Naive thymus-derived CD4-positive, alpha-beta T cell (primary cell): ENCODE measurements at places on chromosomes 7 and 10.
A peak's percentile ranks its signal among the peaks of the same experiment; 100 is the strongest.

GRCh38 chr10:120607710-120608703 lies 151.0 kb downstream of the PLPP4 start:
- no peak for DNase-seq

- DNase-seq: no peak
Measured at GRCh38 chr10:75091146-75091545, 20.3 kb upstream of the SAMD8 start.

GRCh38 chr7:154419344-154419743 lies 367.1 kb downstream of the DPP6 start:
- DNase-seq: no peak

DNA sequence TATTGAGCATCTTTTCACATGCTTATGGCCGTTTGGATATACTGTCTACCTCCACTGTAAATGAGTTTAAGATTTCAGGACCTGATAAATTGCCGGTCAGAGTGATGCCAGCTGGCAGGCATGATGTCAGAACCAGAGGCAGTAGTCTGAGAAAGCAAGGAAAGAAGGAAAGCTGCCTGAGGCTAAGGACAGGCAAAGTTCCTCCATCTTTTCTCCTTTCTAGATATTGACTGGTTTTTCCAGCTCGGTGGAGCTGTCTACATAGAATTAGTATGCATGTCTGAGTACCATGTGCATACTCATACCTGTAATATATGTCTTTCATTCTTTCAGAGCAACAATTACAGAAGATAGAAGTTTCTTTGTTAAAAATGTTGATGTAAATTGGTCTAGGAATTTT lies 52.3 kb downstream of the CDCA7L start:
- DNase-seq: no peak

DNA sequence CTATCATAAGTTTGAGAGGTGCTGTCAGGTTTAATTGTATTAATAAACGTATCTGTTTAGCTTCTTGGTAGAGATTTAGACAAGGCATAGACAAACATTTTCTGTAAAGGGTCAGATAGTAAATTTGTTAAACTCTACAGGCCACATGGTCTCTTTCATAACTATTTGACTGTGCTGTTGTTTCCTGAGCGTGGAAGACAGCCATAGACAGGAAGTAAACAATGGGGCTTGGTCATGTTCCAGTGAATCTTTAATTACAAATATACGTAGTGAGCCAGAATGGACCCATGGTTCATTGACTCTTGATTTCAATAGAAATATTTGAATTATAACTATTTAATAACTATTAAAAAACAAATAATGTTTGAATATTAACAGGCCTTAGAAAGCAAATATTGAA lies 451.1 kb downstream of the SH2D4B start:
- no peak for DNase-seq

DNA sequence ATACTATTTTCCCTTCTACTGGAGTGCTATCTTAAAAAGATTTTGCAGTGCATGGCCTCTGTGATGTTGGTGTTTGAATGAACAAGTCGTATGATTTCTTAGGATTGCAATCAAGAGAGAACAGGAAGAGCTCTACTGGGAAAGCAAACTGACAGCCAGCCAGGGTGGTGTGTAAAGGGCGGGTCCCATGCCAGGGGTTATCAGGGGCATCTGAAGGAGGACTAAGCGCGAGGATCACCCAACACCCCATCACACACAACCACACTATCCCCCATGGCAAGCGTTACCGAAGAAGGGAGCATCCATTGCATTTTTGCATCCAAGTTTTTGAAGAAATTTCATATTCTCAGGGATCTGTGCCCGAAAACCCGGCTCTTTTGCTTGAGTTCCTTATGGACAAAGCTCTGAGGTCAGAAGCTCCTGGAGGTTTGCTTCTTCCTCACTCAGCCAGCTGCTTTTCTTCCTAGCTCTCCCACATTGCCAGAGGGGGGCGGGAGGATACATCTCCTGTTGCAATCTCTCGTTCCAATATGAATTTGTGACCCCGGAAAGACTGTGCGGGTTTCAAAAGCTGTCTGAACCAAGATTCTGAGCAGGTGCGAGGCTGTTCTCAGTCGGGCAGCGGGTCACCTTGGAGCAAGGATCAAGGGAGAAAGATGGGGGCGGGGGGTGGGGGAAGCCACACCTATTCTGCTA lies 5.2 kb downstream of the NEUROD6 start:
- no peak for DNase-seq

GRCh38 chr7:3588341-3588740 lies 287.3 kb downstream of the SDK1 start:
- no peak for DNase-seq

- no peak for DNase-seq
Measured at GRCh38 chr7:151616443-151617213, 96.9 kb upstream of the RHEB start.

DNA sequence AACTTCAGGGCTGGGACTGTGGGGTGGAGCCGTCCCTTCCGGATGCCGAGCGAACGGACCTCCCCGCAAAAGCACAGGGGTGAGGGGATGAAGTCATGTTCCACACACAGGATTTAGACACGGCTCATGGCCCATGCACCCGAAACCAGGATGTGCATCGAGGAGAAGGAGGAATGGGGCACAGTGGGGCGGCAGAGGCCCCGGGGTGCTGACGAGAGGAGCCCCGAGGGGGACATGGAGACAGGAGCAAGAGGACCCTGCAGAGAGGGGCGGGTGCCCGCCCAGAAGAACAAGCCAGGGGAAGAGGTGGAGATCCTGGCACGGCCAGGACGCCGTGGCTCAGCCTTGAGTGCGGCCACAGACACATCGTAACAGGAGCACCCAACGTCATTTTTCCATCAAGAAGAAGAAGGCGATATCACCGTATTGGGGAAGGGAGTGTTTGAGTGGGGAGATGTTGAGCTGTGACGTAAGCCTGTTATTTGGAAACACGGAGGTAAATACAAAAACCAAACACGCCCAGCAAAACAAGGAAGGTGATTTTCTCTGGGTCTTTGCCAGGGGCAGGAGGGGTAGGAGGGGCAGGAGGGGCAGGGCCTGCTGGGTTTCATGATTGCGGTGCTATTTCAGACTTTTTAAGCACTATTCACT lies 25.3 kb upstream of the FOXL3 start:
- no peak for DNase-seq

GRCh38 chr7:83575436-83575835 lies 73.5 kb downstream of the SEMA3E start:
- no peak for DNase-seq

DNA sequence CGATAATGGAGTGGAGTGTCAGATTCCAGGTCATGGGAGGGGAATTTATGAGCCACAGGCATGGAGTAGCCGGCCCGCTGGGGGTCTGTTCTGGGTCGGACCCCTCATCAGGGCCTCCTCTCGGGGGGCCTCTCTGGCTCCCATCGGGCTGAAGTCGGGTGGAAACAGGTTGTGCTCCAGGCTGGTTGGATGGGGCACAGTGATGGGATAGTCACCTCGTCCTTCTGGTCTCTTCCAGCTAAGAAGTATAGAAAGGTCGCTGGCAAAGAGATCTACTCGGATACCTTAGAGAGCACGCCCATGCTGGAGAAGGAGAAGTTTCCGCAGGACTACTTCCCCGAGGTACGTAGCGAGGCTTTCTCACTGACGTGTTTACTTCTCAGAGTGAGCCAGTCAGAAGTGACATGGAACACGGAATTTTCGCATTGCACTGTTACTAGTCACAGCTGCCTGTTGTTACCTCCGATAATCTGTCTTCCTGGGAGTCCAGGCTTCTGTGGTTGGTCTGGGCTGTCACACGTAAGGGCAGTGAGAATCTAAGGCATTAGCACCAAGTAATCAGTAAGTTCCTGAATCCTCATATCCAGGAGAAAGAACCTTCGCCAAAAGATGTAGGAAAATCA lies 88.3 kb downstream of the NKX6-2 start:
- DNase-seq: no peak

DNA sequence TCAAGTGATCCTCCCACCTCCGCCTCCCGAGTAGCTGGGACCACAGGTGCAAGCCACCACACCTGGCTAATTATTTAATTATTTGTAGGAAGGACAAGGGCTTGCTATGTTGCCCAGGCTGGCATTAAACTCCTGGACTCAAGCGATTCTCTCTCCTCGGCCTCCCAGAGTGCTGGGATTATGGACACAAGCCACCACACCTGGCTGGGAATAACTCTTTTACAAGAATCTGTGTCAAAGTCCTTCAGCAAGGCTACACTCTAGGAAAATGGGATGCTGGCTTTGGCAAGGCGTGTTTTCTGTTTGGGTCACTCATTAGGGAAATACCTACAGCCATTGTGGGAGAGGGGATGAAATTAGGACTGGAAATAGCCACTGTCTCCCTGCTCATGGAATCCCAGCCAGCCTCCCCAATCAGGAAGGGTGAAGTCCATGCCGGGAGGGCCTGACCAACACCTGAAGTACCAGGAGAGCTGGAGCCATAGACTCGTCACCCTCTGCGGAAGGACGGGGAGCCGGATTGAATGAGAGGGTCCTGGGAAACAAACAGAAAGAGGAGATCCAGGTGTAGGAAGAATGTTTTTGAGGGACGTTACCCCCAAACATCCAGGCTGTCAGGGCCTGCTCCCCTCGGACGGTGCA lies 72.2 kb upstream of the MYL10 start:
- DNase-seq: no peak

DNA sequence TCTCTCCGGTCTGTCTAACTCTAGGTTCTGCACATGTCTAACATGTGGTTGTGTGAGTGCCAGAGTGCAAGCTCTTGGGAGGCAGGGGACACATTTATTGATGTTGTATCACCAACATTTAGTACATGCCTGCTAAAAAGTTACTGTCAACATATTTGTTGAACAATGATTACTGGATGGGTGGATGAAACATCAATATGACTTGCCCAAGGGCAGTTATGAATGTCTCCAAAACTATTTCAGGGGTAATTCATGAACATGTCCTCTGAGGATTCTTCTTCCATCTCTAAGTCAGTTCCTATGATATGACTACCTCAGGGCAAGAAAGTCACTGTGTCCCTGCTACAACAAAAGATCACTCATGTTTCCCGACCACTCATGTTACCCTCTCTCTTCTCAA lies 91.3 kb upstream of the STEAP1B start:
- DNase-seq: no peak

DNA sequence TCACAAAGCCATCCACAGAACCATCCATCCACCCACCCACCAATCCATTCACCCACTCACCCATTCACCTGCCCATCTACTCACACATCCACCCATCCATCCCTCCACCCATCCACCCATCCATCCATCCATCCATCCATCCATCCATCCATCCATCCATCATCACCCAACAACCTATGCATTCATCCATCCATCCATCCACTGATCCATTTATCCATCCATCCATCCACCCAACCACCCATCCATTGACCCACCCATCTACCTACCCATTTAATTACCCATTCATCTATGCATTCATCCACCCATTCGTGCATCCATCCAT lies 5.4 kb downstream of the TMEM270 start:
- DNase-seq: no peak

DNA sequence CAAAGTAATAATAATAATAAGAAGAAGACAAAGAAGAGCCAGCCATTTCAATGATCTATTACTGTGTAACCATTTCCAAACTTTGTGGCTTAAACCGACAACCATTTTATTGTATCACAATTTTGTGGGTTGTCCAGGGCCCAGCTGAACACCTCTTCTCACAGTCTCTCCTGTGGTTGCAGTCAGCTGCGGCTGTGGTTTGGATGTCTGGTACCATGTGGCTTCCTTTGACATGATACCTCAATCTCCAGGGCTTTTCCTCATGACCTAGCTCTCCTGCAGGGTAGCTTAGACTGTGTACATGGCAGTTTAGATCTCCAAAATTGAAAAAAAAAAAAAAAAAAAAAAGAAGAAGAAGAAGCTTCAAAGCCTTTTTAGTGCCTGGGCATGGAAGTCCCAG lies 72.6 kb upstream of the NFKB2 start:
- peak; percentile 11 for DNase-seq

DNA sequence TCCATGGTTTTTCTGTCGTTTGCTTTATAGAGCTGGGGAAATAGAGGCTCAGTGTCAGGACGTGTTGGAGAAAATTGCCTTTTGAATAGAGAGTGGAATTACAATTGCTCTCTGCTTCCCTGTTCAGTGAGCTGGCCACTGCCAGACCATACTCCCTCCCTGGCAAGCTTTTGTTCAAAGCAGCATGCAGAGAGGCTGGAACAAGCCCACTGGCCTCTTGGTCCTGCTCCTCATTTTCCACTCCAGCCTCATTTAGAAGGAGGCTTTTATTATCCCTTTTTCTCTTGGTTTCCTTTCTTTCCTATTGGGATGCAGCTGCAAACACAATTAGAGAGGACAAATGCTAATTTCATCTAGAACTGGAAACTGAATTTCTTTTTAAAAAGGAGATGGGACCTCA lies 302.2 kb upstream of the PODXL start:
- DNase-seq: no peak

DNA sequence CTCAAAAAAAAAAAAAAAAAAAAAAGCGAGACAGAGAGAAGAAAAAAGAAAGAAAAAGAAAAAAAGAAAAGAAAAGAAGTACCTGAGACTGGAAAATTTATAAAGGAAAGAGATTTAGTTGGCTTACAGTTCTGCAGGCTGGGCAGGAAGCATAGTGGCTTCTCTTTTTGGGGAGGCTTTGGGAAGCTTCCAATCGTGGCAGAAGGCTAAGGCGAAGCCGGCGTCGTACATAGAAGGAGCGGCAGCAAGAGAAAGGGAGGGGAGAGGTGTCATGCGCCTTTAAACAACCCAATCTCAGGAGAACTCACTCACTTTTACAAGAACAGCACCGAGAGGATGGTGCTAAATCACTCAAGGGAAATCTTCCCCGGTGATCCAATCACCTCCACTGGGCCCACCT lies 272.1 kb upstream of the FOXK1 start:
- DNase-seq: no peak

GRCh38 chr7:6166443-6166891 lies 106.0 kb downstream of the CYTH3 start:
- DNase-seq: no peak

DNA sequence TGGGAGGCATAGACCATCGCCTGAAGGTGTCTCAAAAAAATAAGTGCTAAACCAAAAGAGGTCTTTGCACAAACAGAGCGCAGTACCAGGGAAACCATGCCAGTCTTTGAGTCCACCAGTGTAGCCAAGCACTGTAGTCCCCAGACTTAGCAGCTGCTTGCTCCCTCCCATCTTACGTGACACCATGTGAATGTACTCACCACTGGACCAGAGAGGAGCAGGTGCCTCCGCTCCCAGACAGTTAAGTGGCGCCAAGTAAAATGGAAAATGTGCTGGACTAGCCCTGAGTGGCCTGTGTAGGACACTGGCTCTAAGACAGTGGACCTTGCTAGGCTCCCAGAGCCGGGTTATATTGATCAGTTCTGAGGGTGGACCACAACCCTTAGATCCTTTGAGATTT lies 47.7 kb upstream of the PLEKHA1 start:
- no peak for DNase-seq

DNA sequence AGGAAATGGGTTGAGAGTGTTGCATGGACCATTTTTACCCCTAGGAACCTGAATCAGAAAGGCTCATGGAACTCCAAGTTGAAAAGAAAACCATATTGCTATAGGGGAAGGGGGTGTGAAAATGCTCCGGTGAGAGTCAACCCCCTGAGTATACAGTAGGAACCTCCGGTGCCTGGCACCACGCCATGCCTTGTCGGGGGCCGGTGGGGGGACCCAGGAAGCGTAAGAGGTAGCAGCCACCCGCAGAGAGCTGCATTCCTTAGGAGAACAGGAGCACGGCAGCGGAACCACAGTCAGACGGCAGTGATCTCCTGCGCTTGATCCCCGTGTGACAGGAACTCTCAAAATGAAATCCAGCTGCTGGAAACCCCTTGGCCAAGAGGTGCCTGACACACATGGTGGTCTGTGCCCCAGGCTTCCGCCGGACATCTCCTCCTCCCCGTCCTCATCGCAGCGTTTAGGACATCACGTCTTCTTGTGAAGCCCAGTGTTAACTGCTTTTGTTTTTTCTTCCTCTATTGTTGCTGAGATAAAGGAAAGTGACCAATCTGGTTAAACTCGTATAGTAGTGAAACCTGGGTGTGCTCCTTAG lies 186.8 kb downstream of the CELF2 start:
- DNase-seq: no peak
